ENCODE measurements at places on chromosomes 12 and 14. TPM values are rescaled to one million over a fixed set of nuclear protein-coding genes. Genes with fewer than 3 reads are reported as not detected.

PTPRR gene
- total RNA-seq = 0.83 TPM

DPY19L2 gene
- 5.0 TPM for total RNA-seq

ACOT4 gene
- total RNA-seq = 0.50 TPM

B3GNT4 gene
- not detected for total RNA-seq

OTUB2 gene
- 0.63 TPM for total RNA-seq

KCNH3 gene
- total RNA-seq = not detected

PLD4 gene
- total RNA-seq = 0.50 TPM

SVOP gene
- 0.33 TPM for total RNA-seq

SLCO1A2 gene
- not detected for total RNA-seq

KRT77 gene
- total RNA-seq = not detected

AICDA gene
- not detected for total RNA-seq
